ENCODE measurements at places on chromosomes 2 and 18. TPM values are rescaled to one million over a fixed set of nuclear protein-coding genes. Genes with fewer than 3 reads are reported as not detected.

RBM44 gene
- 0.75 TPM for total RNA-seq

REG1B gene
- not detected for total RNA-seq

DNA sequence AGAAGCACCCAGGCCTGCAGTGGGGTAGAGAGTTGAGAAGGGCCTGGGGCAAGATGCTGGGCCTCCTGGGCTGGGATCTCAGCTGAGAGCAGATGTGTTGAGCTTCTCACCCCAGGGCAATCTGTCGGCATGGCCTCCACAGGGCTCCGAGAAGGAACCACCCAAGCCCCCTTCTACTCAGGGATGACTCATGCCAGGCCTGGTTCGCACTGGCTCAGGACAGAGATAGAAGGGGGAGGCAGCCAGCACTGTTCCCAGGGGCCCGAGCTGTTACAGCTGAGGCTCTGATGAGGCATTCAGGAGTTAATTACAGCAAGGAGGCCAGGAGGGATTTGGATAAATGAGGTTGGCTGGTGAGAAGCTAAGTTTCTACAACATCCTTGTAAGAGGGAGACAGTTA is 62.5 kb downstream of the CENPO start:
- no peak for DNase-seq

SH3RF3 gene
- 0.45 TPM for total RNA-seq

GRCh38 chr2:227906991-227907390 is 35.6 kb downstream of the DAW1 start:
- DNase-seq: no peak

IL36A gene
- not detected for total RNA-seq

DNA sequence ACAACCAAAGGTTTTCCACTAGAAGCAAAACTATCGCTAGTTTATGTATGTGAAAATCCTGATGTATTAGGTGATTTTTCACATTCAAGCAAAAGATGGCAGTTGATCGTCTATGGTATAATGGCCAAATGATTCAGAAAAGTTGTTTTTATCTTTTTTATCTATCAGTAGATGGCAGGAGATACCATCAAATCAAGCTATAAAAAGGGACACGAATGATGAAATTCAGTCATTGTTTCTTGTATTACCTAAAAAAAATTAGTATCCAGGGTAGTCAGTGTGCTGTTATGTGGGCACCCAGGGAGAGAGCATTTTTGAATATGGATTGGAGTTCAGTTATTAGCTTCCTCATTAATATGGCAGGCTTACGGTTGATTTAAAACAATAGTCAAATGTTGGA is 22.9 kb upstream of the CAVIN2 start:
- DNase-seq: no peak

PLCL1 gene
- total RNA-seq: 1.2 TPM

- no peak for DNase-seq
These were observed 182.4 kb downstream of the CELF4 start for GRCh38 chr18:37383036-37383785.

C2orf81 gene
- 1.2 TPM for total RNA-seq

SLC40A1 gene
- 4.4 TPM for total RNA-seq
